ENCODE measurements at places on chromosomes 11 and 22.

DNA sequence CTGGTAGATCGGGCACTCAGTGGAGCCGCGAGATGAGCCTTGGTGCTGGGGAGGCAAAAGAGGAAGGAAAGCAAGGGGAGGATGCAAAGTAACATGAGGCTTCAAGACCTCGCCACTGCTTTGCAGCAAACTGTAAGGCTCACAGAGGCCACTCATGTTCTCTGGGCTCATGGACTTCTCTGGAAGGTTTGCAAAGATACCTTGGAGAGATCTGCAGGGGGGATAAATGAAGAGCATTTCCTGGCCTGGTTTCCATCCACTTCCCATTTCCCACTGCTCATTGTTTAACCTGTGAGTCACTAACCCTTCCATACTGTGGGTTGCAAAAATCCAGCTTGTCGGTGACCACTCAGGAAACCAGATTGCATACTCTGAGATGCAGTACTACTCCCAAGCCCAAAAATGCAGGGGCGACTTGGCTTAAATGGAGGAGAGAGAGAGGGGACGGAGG, 38.5 kb downstream of the OSBP2 start:
- peak; percentile 75 for DNase-seq

- DNase-seq: no peak
Measured at GRCh38 chr22:49227670-49228069, 600.0 kb downstream of the BRD1 start.

GRCh38 chr22:41523464-41524221, 20.6 kb downstream of the POLR3H start:
- no peak for DNase-seq

DNA sequence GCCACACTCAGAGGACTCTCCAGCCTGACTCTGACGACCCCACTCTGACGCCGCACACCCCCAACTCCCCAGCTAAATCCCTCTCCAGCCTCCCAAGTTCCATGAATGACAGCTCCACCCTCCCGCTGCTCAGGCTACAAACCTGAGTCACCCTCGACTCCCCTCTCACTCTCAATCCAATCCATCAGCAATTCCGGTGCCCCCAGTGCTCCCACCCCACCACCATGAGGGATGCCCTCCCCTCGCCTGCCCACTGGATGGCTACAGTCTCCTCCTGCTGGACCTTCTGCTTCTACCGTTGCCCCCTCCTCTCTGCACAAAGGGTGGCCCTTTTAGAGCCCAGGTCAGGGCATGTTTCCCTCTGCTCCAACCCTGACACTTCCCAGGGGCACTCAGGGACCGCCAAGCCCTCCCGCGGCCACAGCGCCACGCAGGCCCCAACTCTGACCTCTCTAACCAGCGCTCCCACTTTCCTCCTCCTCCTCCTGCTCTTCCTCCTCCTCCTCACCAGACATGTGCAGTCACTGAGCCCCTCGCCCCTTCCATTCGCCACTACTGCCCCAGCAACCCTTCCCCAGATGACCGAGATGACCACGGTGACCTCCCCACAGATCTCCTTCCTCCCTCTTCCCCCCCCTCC, 69.5 kb upstream of the NUP50 start:
- DNase-seq: no peak

- DNase-seq: no peak
Measured at GRCh38 chr11:19820100-19820499, 107.5 kb downstream of the NAV2 start.

DNA sequence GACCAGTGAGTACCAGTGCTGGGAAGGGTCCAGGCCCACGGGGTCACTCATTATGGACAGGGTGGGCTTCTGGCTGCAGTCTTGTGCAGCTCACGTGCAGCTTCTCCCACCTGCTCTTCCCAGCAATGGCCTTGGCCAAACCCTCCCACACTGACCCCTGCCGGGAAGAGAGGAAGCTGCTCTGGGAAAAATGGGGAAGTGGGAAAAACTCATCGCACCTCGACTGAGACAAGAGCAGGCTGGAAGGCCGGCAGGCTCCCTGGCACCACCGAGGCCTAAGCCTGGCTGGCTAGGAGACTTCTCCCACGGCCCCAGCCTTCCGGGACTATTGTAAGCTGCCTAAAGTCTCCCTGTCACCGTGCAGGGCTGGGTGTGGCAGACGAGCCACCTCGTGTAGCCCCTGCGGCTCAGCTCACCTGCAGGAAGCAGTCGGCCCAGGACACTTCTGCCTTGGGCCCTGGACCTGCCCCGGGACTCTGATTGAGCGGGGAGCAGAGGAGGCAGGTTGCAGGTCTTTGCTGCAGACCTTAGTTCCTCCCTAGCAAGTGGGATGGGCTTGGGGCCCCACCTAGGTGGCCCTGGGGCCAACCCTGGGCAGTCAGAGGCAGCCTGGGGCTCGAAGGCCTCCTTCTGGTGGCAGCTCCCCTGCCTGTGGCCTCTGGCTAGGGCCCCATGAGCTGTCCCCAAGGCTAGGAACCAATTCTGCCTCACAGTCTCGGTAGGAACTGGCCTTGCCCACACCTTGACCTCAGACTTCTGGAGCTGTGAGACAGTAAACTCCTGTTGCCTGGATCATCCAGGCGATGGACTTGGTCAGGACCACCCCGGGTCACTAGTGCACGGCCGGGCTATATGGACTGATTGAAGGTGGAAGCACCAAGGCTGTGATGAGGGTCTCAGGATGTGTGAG, 23.1 kb downstream of the MRGPRG start:
- DNase-seq: peak; percentile 14

DNA sequence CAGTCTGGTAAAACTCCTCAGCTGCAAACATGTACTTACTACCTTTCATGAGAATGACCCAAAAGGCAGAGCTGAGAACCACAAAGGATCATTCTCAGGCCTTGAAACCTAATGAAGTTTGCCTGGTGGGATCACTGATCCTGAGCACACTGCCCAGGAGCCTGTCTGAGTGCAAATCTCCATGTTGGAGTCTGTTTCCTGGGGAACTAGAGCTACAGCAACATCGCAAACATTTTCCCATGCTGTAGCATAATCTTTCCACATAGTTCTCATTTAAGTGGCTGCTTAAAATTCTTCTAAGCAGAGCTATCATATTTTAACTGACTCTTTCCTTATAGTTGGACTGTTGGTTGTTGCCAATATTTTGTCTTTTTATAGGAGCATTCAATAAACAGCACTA, 58.5 kb downstream of the GUCY1A2 start:
- no peak for DNase-seq

GRCh38 chr11:58787903-58788302, 56.2 kb upstream of the GLYAT start:
- no peak for DNase-seq

DNA sequence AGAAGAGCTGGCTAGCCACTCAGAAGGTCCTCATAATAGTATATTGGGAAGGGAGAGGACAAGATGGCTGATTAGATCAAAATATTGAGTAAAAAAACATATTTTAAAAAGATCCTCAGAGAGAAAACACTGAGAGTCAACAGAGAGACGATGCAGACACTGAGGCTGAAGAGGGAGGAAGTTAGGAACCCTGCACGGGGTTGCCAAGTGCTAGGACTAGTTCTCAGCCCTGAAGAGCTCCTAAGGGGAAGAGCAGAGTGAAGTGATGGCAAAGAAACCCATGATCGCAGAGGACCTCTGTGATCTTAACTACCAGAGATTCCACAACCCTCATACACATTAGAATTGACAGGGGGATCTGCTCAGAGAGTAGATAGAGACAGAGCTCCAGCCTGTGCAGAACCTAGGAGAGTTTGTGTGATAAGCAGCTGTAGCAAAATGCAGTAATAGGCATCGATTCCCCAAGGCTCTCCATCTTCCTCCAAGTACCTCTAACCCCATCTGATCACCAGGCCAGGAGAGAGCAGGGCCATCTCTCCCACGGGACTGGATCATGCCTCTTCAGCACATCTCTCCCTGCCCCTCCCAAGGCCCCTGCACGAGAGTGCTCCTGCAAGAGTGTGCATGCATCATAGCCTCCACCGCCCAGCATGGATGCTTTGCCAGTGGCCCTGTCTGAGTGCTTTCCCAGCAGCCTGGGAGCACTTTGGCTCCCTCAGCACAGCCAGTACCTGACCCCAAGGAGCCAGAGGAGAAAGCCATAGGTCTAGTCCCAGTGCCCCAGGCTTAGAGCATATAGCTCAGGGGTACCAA, 41.2 kb upstream of the ARL14EP start:
- DNase-seq: no peak

GRCh38 chr22:26431261-26431995, 2.4 kb downstream of the ASPHD2 start:
- no peak for DNase-seq

- DNase-seq: no peak
Measured at GRCh38 chr22:33828302-33828701, 92.0 kb downstream of the LARGE1 start.

DNA sequence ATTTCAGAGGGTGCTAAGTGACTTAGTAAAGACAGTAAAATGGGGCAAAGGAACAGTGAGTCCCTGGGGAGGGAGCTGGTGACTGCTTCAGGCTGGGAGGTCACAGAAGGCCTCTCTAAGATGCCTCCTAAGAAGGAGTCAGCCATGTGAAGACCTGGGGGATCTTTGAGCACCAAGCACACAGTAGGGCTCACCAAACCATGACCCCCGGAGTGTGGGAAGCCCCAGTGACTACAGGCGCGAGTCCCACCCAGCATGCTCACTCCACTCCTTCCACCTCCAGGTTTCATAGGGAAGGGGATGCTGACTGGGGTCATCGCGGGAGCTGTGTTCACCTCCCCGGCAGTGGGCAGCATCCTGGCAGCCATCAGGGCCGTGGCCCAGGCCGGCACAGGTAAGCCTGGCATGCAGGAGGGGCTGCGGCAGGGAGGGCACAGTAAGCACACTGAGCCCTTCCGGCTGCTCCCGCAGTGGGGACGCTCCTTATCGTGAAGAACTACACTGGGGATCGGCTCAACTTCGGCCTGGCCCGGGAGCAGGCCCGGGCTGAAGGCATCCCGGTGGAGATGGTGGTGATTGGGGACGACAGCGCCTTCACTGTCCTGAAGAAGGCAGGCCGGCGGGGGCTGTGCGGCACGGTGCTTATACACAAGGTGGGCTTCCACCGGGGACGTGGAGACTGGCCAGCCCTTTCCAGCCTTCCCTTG, 5.9 kb downstream of the TKFC start:
- DNase-seq: no peak

- DNase-seq: no peak
Measured at GRCh38 chr11:65291613-65292012, 23.1 kb upstream of the CDC42EP2 start.

GRCh38 chr11:131668500-131669400, 298.3 kb downstream of the NTM start:
- DNase-seq: peak; percentile 44

DNA sequence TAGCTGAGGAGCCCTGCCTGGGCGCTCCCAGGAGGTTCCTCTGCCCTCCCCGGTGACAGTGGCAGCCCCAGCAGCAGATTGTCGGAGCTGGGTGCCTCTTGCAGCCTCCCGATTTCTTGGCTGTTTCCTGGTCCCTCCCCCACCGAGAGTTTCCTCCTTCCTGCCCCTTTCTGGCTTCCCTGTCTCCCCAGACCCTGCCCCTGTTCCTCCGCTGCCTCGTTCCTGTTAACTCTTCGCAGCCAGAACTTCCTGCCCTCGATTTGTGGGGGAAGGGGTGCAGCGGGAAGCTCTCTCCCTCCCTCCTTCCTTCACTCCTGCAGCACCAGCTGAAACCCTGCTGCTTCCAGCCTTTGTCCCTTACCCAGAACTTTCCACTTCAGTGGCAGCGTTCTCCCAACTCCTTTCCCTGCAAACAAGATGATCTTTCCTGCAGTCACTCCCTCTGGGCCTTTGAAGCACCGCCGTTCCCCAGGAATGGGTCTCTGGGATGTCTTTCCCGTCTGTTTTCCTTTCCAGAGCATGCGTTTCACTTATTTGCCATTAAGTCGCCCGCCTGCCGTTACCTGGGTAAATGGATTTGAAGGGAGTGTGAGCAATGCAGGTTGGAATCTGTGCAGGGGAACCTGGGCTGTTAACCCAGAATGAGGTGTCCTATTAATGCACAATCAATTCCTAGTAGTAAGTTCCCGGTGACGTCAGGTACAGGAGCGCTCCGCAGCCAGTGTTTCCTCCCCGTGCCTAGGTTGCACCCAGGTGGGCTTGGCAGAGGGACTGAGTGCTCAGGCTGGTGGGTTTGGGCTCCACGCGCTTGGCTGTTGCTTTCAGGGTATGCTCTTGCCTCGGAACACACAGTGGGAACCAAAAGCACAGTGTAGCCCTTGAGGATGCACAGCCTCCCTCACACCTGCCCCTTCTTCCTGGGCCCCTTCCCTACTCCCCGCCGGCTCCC, 4.3 kb downstream of the GRK2 start:
- no peak for DNase-seq

DNA sequence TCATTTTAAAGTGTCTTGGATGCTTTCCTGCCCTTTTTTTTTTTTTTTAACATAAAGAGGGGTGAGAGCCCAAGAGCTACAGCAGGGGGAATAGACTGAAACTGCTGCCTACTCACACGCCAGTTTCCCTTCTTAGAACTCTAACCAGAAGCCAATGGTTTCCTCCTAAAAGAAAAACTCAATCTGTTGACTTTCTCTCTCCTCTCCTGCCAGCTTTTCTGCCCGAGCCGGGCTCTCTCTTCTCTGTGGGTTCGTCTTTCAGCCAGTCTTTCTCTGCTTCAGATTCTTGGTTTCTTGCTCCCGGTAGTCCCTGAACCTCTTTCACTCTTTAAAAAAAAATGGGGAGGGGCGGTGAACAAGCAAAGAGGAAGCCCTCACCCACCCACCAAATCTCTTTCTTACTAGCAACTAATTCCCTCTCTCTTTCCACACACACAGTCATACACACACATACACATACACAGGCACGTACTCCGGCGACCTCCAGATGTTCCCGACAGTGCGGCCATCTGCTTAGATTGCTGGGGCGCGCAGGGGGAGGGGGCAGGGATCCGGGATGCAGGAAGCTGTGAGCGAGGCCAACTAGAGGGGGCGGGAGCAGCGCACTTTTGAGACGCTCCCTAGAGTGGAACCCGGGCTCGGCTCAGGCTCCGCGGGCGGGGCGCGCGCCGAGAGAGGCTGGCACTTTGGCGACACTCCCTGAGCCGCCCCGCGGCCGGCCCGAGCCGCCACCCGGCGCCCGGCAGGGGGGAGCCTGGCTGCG, 444 bp upstream of the TSKU start:
- peak; percentile 91 for DNase-seq

- peak; percentile 30 for DNase-seq
Measured at GRCh38 chr11:125451400-125452124, 44.5 kb downstream of the FEZ1 start.

DNA sequence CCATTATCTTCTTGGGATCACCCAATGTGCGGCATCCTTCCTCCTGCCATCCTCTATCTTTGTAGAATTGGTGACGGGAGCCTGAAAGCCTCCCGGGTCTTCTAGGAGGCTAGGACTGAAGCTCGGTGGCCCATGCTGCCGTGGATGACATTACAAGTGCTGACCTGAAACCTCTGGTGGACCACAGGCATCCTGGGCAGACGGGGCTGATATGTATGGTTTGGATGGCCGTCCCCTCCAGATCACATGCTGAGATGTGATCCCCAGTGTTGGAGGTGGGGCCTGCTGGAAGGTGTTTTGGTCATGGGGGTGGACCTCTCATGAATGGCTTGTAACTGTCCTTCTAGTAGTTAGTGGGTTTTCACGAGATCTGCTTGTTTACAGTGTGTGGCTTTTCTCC, 1525.8 kb downstream of the BRD1 start:
- DNase-seq: no peak

- no peak for DNase-seq
Measured at GRCh38 chr22:36343720-36344105, 44.1 kb downstream of the MYH9 start.
